ENCODE measurements at places on chromosomes 1 and 21.

GRCh38 chr21:17388226-17388625 lies 124.6 kb upstream of the CXADR start:
- no peak for DNase-seq

GRCh38 chr1:32861904-32862695 lies 8.6 kb downstream of the FNDC5 start:
- no peak for DNase-seq

DNA sequence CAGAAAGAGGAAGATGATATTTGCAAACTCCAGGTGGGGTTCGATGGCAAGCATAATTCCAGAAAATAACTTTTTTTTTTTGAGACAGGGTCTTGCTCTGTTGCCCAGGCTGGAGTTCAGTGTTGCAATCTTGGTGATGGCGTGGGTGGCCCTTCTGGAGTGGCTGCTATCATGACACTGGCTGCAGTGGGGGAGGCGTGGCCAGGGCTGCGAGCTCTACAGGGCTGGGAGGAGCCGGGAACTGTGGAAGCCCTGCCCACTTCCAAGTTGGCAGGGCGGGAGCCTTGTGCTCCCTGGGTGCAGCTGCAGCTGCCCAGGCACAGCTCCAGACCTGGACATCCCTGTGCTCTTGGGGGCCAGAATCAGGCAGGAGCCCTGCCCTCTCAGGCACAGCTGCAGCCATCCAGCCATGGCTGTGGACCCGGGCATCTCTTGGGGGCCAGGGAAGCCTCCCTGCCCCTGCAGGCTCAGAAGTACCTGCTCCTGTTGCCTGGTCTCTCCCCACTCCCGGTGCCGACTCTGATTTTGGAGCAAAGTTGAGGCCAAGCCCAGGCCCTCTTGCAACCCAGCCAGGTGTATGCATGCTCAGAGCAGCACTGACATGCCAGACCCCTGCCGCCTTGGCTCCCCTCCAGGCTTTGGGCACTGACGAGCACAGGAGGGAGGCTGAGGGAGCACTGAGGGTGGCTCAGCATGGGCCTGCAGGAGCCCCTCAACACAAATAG lies 7.2 kb upstream of the BCL10 start:
- DNase-seq = no peak

- DNase-seq = peak; percentile 81
Measured at GRCh38 chr1:10339815-10340214, 59.0 kb upstream of the PGD start.

DNA sequence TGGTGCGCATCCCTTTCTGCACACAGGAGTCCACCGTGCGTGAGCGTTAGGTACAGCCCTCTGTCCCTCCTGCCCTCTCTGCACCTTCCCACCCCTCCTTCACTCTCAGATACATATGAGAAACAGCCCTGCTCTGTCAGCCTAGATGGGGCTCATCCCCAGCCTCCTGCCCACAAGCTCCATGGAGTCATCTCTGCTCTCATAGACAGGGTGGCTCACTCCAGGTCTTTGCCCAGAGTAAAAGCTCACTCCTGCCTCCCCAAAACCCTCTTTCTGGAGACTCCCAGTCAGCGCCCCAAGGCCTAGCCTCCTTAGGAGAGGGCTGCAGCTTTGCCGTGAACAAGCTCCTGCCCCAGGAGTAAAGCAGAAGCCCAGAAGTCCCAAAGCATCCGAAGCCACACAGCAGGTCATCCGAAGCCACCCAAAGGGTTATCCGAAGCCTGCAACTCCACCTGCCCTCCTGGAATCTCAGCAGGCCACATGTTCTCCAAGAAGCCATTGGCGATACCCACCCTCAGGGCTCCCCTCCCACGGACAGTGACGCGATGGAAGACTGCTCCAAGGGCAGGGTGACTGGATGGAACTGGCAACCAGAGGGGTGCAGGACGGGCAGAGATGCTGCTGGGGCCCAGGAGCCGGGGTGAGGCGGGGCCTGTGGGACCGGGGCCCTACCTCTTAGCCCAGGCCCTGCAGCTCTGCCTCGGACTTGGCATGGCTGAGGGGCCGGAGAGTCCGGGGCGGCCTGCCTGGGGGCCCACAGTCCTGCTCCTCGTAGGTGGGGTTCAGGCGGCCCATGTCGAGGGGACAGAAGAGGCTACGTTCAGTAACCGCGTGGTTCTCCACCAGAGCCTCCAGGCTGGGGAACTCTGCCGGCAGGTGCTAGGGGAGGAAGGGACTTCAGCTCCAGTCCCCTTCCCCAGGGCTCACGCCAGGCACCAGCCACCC lies 3.6 kb upstream of the KIF17 start:
- no peak for DNase-seq

- DNase-seq = no peak
Measured at GRCh38 chr21:36126621-36127110, 8.2 kb upstream of the CBR3 start.

DNA sequence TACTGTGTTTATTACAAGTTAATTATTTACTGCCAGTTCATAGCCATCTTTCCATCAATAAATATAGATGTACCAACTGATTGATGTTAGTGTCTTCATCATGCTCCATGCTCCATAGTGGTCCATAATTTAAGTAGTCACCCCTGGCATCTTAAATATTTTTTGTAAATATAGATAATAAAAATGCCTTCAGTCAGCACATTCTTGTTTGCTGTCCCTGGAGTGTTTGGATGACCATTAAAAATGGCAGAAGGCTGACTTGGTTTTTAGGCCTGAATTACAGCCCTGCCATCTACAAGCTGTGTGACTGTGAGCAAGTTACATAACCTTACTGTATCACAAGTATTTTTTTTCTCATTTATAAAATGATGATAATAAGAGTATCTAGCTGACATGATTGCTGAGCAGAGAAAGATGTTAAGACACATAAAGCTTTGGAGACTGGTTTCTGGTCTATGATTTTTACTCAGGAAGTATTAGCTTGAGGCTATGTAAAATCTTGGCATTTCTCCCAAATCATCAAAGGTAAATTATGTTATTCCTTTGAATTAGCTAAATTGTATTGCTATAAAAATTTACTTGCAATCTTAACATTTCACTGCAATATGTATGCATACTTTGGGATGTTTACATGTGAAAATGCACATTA lies 427.2 kb downstream of the USP25 start:
- no peak for DNase-seq

- DNase-seq = peak; percentile 79
Measured at GRCh38 chr1:48697066-48697707, 79.5 kb downstream of the BEND5 start.

GRCh38 chr1:184823080-184823479 lies 68.4 kb upstream of the EDEM3 start:
- no peak for DNase-seq

DNA sequence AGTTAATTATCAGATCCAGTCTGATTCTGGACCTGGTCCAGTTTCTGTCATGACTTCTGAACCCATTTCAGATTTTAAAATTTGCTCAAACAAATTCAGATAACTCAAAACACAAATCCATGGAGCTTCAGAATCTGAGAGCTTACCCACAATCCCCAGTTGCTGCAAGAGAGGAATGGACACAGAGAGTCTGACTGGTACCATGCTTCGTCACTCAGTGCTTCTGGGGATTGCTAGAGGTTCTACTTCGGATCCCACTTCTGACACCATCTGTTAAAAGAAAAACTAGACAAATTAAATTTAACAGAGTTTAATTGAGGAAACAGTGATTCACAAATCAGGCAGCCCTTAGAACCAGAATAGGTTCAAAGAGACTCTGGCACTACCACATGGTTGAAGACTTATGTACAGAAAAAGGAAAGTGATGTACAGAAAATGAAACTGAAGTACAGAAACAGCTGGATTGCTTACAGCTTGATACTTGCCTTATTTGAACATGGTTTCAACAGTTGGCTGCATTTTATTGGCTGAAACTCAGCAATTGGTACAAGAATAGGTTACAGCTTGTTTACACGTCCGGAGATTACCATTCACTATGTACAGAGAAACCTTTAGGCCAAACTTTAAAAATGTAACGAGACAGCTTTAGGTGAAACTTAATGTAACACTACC lies 60.7 kb upstream of the TEKT2 start:
- DNase-seq = no peak

DNA sequence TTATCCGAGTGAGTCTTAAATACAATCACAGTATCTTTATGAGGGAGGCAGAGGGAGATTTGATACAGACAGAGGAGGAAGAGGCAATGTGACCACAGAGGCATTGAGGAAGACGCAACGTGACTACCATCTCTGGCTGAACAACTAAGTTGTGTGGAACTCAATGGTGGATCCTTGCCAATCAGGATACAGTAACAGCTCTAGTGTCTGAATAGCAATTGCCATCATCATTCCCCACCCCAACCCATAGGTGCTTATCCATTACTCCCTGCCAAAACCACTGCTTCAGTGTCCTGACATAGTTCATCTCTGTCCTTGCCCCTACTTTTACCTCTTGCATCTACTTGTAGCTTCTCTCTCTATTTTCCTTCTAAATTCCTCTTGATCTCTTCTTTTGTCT lies 20.5 kb upstream of the RHBDL2 start:
- DNase-seq = no peak

DNA sequence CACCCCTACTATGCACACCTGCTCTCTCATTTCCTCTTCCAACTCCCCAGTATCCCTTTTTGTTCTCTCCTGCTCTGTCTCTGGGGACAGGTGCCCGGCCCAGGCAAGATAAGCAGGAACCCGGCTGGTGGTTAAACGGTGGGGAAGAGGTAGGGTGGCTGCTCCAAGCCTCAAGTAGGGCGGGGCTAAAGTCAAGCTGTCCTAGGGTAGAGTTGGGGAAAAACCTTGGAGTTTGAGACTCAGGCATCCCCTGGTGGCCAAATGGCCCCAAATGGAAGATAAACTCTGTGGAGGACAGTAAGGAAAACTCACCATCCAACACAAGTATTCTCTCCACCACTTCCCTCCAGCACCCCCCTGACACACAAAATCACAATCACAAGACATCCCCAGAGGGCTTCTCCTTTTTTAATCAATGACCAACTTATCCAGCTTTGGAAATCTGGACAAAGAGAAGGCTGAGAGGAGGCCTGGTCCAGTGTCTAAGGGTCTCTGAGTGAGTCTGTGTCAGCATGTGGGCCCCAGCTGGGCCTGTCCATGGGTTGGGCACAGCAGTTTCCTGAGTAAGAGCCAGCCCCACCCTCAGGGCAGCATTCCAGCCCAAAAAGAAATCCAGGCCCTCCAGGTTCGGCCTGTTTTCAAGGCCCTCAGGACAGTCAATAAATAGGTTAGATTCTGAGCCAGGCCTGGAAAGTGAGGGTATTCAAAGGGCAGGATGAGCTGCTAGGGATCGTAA lies 9.8 kb downstream of the POMGNT1 start:
- DNase-seq = no peak

DNA sequence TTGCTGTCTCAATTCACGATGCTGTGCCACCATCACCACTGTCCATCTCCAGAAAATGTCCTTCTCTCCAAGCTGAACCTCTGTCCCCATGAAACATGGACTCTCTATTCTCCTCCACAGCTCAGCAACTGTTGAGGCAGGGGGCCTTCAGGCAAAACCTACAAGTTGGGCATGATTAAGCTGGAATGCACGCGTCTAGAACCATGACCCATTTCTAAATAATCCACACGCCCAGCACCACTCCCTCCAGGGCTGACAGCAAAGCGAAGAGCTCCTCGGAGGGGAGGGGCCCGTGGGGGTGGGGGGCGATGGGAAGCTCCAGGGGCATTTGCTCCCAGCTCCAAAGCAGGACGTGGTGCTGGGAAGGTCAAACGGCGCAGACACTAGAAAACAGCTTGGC lies 3.3 kb upstream of the HES5 start:
- DNase-seq = no peak

DNA sequence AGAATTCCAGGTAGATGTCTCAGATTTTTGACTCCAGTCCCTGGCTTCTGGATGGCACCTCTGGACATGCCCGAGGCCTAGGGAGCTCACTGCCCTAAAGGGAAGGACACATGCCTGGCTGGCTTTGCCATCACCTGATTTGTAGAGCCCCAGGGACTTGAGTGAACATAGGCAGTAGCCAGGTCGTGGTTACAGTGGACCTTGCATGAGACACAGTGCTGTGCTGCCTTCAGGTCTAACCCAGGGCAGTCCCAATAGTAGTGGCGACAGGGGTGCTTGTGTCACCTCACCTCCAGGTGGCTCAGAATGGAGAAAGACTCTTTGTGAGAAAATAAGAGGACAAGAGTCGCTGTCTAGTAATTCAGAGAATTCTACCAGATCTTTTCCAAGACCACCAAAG lies 166.7 kb downstream of the USP25 start:
- no peak for DNase-seq

GRCh38 chr1:65850281-65850680 lies 57.6 kb downstream of the PDE4B start:
- DNase-seq = no peak

- no peak for DNase-seq
Measured at GRCh38 chr1:227846265-227846858, 30.9 kb downstream of the PRSS38 start.

- no peak for DNase-seq
Measured at GRCh38 chr1:159949123-159949522, 3.7 kb upstream of the IGSF9 start.

DNA sequence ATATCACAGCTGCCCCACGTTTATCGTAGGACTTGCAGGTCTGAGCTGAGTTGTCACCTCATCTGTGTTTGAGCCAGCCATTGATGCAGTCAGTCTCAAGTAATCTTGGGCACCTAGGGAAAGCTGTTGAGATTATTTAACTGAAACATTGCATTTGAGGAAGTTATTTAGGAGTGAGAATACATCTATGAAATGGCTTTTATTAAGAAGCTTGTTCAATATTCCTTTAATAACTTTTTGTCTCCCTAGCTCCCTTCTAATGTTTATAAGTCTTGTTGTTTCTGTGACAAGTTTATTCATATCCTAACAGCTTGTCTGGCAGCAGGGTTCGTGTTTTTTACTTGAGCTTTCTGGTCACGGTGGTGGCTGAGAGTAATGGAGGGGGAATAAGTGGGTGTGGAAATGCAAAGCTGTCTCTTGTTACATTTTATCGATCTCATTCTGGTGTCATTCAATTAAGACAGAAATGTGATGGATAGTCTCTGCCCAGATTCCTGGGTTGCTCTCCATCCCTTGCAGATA lies 555.9 kb downstream of the USP25 start:
- DNase-seq = no peak

Measured in testis (tissue), 5 donors.